Endodermal cell (in vitro differentiated cells): ENCODE measurements at places on chromosomes 7 and 10. TPM values are rescaled to one million over a fixed set of nuclear protein-coding genes. Genes with fewer than 3 reads are reported as not detected.

DNA sequence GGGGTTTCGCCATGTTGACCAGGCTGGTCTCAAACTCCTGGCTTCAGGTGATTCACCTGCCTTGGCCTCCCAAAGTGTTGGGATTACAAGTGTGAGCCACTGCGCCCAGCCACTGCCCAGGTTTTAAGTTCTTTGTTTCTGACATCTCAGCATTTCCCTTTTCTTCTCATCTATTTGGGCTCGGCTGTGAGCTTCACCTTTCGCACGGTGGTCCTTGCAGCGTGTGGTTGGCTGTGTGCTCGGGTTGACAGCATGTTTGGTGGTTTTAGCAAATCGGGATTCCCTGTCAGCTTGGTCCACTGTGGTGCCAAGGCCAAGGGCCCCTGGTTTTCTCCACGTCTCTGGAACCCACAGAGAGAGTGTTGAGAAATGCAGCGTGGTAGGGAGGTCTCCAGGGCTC lies 138.8 kb downstream of the DNAJB6 start:
- H3K27ac ChIP-seq, result no peak overlapping the region
- no peaks in the 10 kb centered on the region for H3K4me1 ChIP-seq
- H3K4me3 ChIP-seq, result no peak overlapping the region
- DNase-seq, result no peak

Gene ASAH2
- total RNA-seq, result 4.6 and 5.2 TPM in 2 replicates

DNA sequence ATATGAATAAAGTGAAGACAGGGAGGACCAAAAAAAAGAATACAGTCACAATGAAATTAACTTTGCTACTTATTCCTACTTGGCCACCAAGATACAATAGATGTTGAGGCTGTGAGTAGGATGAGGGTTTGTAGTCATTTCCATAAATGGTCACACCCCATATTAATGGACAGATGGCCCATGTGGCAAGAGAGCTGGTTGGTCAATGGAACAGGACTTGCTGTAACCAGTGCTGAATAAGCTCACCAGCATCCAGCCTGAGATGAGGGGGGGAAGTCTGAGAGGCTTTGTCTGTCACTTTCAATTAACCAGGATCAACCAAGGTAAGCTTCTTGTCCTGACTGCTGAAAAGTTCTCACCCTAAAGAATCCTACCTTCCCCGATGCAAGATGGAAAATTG lies 130.4 kb upstream of the KCNMA1 start:
- H3K27ac ChIP-seq, result no peak overlapping the region
- H3K4me3 ChIP-seq, result no peak overlapping the region
- peaks cover 8% of the 10 kb centered on the region for H3K4me1 ChIP-seq
- H3K36me3 ChIP-seq, result no peaks in the 10 kb centered on the region

Gene ABCC2
- 0.28 to 0.90 TPM (median 0.40 TPM) in 3 replicates for total RNA-seq

DNA sequence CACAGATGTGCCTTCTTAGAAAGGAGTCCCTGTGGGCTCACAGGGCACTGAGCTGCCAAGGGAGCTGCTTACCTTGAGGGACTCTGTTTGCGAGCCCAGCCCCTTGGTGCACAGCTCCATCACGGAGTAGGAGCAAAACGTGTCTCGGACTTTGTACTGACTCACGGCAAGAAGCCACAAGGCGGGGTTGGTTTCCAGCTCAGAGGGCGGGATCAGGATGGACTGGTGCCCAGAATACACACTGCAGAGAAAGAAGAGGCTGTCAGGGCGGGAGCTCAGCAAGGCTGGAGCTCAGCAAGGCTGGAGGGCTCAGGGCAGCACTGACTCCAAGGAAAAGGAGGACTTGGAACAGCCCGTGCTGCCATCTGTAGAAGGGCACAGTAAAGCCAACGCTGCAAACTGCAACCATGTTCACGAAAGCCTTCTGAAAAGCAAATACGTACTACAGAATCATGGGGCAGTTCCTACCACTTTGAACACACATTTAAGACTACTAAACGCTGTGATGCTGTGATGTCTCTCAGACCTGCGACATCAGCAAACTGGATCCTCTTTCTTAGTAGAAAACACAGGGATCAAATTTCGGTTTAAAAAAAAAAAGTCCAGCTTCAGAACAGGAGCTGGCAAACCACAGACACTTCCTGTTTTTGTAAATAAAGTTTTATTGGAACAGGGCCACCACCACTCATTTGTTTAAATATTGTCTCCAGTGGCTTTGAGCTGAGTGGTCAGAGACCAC lies 194.3 kb downstream of the ZMYND11 start:
- no peak overlapping the region for H3K27ac ChIP-seq
- no peak overlapping the region for H3K4me3 ChIP-seq
- H3K4me1 ChIP-seq, result no peaks in the 10 kb centered on the region
- H3K36me3 ChIP-seq, result peaks cover 17% of the 10 kb centered on the region

DNA sequence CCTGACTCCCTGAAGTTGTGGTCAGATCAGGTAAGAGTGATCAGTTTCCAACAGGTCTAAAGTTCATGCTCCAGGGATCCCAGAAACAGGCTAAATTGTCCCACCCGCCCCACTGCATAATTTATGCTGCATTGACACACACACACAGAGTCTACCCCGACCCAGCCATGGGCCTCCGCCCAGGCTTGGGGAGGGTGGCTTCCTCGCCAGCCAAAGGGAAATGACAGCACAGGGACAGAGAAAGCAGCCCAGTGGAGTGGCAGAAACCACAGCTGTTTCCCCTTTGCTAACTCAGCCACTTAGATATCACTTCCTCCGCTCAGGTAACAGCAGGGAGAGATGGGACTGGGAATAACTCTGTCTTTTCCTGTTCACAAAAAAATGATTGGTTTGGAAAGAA lies 9.4 kb downstream of the SH3PXD2A start:
- no peaks in the 10 kb centered on the region for H3K27me3 ChIP-seq
- DNase-seq, result no peak
- no peak overlapping the region for H3K4me3 ChIP-seq
- no peak overlapping the region for H3K27ac ChIP-seq

Gene CALHM1
- 0.07 TPM in 1 of 2 replicates, not detected in the other for total RNA-seq

DNA sequence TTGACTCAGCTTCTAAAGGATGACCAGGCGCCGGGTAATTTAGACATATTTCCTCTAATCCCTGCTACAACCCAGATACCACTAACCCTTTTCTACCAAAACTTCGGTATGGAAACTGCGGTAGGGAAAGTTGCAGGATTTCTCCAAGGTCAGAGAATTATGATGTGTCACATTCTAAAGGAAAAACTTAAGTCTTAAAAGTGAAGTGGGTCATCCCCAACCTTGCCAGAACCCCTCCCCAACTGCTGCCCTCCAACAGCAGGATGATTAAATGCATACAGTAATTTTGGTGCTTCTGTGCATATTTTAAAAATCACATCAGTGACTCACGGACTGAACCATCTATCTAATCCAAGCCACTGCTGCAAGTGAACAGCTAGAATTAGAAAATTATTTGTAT lies 52.7 kb downstream of the GRB10 start:
- H3K27ac ChIP-seq, result no peak overlapping the region
- peaks cover 56% of the 10 kb centered on the region for H3K36me3 ChIP-seq
- H3K4me3 ChIP-seq, result no peak overlapping the region
- H3K27me3 ChIP-seq, result no peaks in the 10 kb centered on the region

GRCh38 chr10:51920672-51921071 lies 221.3 kb upstream of the CSTF2T start:
- no peaks in the 10 kb centered on the region for H3K27me3 ChIP-seq
- no peak overlapping the region for H3K27ac ChIP-seq
- DNase-seq, result no peak
- H3K4me1 ChIP-seq, result peaks cover 12% of the 10 kb centered on the region

DNA sequence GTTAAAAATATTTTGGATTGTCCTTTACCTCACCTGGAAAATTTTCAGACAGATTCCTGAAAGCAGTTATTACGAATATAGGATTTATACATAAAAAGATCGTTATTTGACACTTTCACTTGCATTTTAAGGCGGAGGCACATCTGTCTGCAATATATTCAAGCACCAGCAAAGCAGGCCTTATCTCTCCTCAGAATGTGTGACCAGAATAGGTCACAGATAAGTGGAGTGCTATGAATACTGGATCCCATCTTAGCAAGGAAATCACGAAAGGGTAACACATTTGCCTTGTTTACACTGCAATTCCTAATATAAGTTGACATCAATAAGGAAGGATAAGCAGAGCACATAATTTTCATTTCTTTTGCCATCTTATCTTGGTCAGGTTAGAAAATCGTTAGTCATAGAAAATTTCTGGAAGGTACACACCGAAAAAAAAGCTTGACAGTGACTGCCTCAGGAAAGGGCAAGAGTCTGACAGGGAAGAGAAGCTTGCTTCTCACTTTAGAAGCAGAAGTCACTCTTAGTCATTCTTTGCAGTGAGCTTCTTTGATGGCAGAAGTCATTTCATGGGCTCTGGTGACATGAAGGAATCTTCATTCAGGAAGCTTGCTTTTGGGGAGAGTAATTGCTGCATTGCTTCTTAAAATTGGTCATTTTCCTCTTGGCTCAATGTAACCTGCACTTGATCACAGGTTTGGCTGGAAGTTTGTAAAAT lies 98.1 kb upstream of the STK17A start:
- H3K4me1 ChIP-seq, result peaks cover 7% of the 10 kb centered on the region
- no peak overlapping the region for H3K4me3 ChIP-seq
- H3K36me3 ChIP-seq, result no peaks in the 10 kb centered on the region
- DNase-seq, result no peak
- no peaks in the 10 kb centered on the region for H3K27me3 ChIP-seq

GRCh38 chr10:88111294-88111693 lies 247.9 kb downstream of the PTEN start:
- DNase-seq, result no peak
- peaks cover 4% of the 10 kb centered on the region for H3K27me3 ChIP-seq
- H3K4me1 ChIP-seq, result no peaks in the 10 kb centered on the region
- no peaks in the 10 kb centered on the region for H3K36me3 ChIP-seq

GRCh38 chr10:66927971-66928770 lies 2.3 kb downstream of the LRRTM3 start:
- H3K27ac ChIP-seq, result no peak overlapping the region
- peaks cover 47% of the 10 kb centered on the region for H3K27me3 ChIP-seq
- DNase-seq, result peak; percentile 70
- H3K4me1 ChIP-seq, result no peaks in the 10 kb centered on the region
- no peaks in the 10 kb centered on the region for H3K36me3 ChIP-seq
- peak overlapping the region; percentile 36 for H3K4me3 ChIP-seq

DNA sequence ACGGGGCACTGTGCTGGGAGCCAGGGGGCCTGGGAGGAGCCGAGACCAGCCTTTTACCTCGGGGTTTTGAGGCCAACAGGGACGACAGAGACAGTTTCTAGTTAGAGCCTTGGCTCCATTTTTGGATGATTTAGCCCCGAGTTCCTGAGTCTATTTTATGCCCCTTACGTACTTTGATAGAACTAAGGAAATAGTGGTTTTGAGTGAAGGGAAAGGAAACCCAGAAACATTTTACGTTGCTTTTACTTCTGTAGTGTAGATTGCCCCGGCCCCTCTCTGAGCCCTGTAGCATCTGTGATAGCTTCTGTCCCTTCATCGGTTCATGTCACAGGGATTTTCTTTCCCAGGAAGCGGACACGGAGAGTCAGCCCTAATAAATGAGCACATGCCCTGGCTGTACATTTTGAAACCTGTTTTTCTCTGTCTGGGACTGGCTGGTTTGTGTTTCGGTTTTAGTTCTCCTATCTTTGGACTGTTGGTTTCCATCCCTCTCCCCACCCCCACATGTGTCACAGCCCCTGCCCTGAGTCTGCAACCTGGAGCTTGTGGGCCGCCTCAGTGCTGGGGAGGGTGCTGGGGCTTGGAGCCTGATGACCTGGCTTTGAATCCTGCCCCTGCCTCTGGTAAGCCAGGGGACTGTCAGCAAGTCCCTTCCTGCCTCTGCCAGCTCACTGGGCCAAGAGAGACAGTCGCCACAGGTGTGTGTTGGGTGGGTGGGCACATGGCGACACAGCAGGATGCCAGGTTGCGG lies 6.9 kb upstream of the ORAI2 start:
- H3K36me3 ChIP-seq, result peaks cover 11% of the 10 kb centered on the region
- H3K4me1 ChIP-seq, result no peaks in the 10 kb centered on the region
- no peak for DNase-seq
- no peak overlapping the region for H3K4me3 ChIP-seq

GRCh38 chr7:107613948-107614347 lies 33.9 kb downstream of the BCAP29 start:
- no peak overlapping the region for H3K27ac ChIP-seq
- no peaks in the 10 kb centered on the region for H3K27me3 ChIP-seq
- H3K4me1 ChIP-seq, result no peaks in the 10 kb centered on the region
- H3K36me3 ChIP-seq, result peaks cover 44% of the 10 kb centered on the region
- no peak overlapping the region for H3K4me3 ChIP-seq

GRCh38 chr10:132893090-132893489 lies 49.3 kb downstream of the CFAP46 start:
- H3K27me3 ChIP-seq, result no peaks in the 10 kb centered on the region
- H3K27ac ChIP-seq, result no peak overlapping the region
- no peaks in the 10 kb centered on the region for H3K4me1 ChIP-seq
- DNase-seq, result no peak
- no peaks in the 10 kb centered on the region for H3K36me3 ChIP-seq

Gene MRC1
- 0.07 and 0.09 TPM in 2 replicates for total RNA-seq

GRCh38 chr7:17195576-17195975 lies 102.9 kb upstream of the AHR start:
- no peak overlapping the region for H3K4me3 ChIP-seq
- no peak overlapping the region for H3K27ac ChIP-seq

DNA sequence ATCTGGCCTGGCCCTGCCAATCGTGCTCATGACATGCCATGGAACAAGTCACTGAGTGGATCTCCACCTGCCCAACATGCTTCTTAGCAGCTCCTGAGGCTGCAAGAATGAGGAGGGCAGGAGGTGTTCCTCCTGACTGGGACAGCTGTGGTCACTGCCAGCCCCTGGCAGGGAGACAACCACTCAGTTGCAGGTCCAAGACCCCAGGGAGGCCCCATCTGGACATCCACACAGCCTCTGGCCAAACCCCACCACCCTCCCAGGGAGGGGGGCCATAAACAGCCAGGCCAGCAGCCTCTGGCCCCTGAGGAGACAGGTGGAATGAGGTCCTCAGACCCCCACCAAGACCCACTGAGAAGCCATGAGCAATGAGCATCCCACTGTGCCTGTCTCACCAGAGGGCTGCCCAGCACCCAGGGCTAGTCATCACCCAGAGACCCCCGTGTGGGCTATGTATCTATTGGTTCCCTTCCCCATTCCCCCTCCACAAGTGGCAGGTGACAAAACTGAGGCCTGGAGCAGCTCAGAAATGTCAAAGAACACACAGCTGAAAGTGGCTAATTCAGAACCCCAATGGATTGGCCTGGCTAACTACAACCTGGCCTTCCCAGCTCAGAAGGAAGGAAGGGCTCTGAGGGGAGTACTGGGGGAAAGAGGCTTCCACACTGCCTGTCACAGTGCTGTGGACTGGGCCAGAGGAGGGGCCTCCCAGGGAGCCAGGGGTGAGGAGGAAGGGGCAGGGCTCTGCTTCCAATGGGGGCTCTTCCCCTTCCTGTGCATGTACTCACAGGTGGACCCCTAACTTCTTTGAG lies 3.0 kb downstream of the GPRIN2 start:
- H3K4me1 ChIP-seq, result peaks cover 10% of the 10 kb centered on the region
- no peak overlapping the region for H3K27ac ChIP-seq
- no peak overlapping the region for H3K4me3 ChIP-seq
- H3K36me3 ChIP-seq, result no peaks in the 10 kb centered on the region

Gene MALSU1
- total RNA-seq, result 73.5 and 76.7 TPM in 2 replicates

Gene NPFFR1
- total RNA-seq, result not detected in 3 replicates

Gene HILPDA
- 22.2 and 26.5 TPM in 2 replicates for total RNA-seq
